ENCODE measurements at places on chromosomes 6 and 20. TPM values are rescaled to one million over a fixed set of nuclear protein-coding genes. Genes with fewer than 3 reads are reported as not detected.

NXT1 gene
- total RNA-seq: 31.7 TPM

ERVFRD-1 gene
- not detected for total RNA-seq

LPIN3 gene
- 11.1 TPM for total RNA-seq

SLC44A4 gene
- total RNA-seq: not detected

MAS1 gene
- not detected for total RNA-seq

OVOL2 gene
- not detected for total RNA-seq

TULP1 gene
- not detected for total RNA-seq

DNA sequence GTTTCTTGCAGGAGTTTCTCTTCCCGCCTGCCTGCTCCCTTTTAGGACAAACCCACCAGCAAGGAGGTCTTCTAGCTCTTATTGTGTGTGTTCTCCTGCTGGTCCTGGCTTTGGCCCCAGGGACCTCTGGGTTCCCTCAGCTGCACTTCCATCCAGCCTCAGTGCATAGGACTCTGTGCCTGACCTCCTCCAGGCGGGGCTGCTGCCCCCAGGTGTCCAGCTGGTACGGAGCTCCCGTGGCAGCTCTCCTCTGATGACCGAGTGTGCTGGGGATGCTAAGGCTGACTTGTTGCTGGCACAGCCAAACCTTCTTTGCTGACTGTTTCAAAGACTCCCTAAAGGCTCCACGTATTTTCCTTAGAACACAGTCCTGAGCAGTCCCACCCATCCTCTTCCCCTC is 167.6 kb upstream of the PROKR2 start:
- no peak for DNase-seq

GRCh38 chr6:70599187-70599586 is 32.5 kb downstream of the SDHAF4 start:
- no peak for DNase-seq

DNA sequence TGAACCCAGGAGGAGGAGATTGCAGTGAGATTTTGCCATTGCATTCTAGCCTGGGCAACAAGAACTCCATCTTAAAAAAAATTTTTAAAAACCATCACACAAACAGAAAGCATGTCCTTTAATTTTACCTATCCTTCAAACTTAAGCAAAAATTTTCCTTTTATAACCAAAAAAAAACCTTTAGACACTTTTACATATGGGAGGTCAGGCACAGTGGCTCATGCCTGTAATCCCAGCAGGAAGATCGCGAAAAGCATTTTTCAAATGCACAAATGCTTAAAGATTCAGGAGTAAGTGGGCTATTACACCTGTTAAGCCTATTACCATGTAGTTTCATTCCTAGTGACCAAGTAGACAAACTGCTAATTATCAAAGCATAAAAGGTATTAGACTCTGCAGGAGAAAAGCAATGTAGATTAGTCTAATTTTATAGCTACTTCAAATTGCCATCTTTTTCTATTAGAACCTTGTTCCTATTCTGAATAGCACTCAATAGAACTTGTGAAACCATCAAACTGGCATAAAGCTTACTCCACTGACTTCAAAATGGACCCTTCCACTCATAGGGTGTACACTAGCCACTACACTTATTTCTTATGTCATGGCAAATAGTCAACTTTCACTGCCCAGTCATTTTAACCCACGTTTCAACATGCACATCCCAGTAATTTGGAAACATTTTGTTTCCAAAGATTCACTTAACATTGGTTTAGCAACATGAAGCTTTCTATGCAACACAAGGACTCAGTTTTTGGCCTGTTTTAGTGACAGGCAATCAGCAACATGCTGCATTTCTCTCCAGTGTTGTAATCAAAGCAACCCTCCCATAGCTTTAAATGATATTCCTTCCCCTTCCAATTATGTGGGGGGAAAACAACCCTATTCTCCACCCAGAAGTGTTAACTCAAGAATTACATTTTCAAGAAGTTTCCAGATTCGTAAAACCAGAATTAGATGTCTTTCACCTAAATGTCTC is 4.0 kb downstream of the EEF1A1 start:
- peak; percentile 57 for DNase-seq

DNA sequence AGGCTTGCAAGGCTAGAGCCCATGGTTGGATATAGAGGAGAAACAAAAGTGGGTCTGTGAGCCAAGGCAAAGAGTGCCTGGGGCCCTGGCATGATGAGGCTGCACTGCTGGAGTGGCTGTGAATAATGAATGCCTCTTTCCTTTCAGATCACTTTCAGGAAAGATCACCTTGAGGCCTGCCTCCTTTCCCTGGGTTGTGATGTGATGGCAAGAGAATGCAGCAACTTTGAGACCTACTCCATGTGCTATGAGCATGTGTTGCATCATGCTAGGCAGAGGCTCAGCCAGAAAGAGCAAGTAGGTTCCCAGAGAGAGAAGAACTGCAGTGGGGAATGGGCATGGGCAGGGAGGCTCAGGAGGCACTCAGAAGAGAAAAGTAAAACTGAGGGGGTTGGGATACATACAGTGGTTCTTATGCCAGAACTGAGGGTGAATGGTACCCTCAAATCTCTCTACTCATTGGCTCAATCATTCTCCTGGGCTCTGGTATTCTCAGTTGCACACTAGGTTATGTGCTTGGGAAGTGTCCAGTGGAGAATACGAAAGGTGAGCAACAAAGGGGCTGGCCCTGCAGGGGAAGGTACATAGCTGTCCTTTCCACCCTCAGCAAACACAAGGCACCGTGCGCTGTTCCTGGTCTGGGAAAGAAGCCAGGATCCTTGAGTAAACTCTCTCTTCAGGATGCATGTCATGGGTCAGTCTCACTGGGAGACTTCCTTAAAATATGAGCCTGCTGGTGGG is 45.9 kb downstream of the CD164 start:
- peak; percentile 47 for DNase-seq

GRCh38 chr20:14470231-14470899 is 133.0 kb upstream of the FLRT3 start:
- no peak for DNase-seq

DNA sequence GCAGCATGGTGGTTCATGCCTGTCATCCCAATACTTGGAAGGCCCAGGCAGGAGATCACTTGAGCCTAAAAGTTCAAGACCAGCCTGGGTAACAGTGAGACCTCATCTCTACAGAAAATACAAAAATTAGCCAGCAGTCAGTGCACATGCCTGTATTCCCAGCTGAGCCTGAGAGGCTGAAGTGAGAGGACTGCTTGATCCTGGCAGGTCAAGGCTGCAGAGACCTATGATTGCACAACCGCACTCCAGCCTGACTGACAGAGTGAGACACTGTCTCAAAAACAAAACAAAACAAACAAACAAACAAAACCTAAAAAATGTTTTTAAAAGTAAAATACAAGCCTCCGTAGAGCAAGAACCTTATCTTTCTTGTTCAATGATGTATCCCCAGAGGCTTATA is 6.0 kb downstream of the CEP85L start:
- no peak for DNase-seq

DNA sequence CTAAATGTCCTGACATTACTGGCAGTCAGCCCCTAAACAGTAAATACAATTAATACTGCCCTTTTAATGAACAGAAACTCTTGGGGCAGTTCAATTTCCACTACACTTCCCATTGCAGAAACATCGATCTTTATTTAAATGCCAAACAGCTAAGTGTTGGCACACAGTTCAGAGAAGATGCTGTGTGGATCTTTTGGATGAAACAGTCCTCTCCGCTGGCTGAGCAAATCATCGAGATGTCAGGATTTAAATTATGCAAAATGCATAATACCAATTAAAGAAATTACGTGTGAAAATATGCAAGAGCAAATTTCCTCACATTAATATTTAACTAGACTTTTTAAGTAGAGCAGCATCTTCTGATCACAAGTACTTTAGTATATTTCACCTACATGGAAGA is 132.6 kb downstream of the KIF16B start:
- DNase-seq: no peak

- no peak for DNase-seq
These were observed 58.6 kb downstream of the DAAM2 start for GRCh38 chr6:39850736-39851297.

DNA sequence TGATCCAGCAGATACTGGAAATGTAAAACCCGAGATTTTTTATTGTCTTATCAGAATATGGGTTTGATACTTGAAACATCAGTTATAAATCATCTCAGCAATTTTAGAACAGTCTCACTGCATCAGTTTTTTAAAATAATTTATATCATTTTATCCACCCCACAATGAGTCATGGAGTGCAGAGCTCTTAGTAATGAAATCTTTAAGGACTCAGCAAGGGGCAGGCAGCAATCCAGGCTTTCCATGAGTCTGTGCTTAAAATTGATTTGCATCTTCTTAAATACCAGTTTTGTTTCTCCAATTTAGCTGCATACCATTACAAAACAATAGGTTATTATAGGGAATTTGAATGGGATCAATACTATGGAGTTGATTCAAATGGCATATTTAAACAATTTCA is 832.3 kb downstream of the C6orf118 start:
- peak; percentile 1 for DNase-seq

GRCh38 chr6:31227143-31227542 is 44.7 kb downstream of the HLA-C start:
- no peak for DNase-seq

All from GM23248 (cell line).